ENCODE measurements at places on chromosomes 12 and 14. TPM values are rescaled to one million over a fixed set of nuclear protein-coding genes. Genes with fewer than 3 reads are reported as not detected.

Gene KRT72
- 0.09 TPM for total RNA-seq

Gene NOVA1
- not detected for total RNA-seq

Gene NPFF
- total RNA-seq, result not detected

Gene EPYC
- not detected for total RNA-seq

Gene TEX52
- not detected for total RNA-seq

Gene KRT6C
- not detected for total RNA-seq

Gene ADCY6
- total RNA-seq, result 1.0 TPM

Gene INHBE
- 8.6 TPM for total RNA-seq

Gene CLMN
- 0.09 TPM for total RNA-seq

Gene ZC3H14
- total RNA-seq, result 45.3 TPM

Gene AICDA
- 0.11 TPM for total RNA-seq

Gene LMNTD1
- total RNA-seq, result not detected

Gene INF2
- 30.7 TPM for total RNA-seq

Gene CLEC14A
- total RNA-seq, result not detected

Gene RPS6KL1
- 13.6 TPM for total RNA-seq

Gene RAD52
- total RNA-seq, result 7.6 TPM

Gene RHOF
- total RNA-seq, result 10.4 TPM

Gene DGLUCY
- 24.8 TPM for total RNA-seq

Gene SLC25A21
- 28.7 TPM for total RNA-seq

Gene JPH4
- 0.13 TPM for total RNA-seq

Gene NRL
- 2.7 TPM for total RNA-seq

Gene PDE3A
- total RNA-seq, result 0.02 TPM
